ENCODE measurements at places on chromosomes 4 and X.

DNA sequence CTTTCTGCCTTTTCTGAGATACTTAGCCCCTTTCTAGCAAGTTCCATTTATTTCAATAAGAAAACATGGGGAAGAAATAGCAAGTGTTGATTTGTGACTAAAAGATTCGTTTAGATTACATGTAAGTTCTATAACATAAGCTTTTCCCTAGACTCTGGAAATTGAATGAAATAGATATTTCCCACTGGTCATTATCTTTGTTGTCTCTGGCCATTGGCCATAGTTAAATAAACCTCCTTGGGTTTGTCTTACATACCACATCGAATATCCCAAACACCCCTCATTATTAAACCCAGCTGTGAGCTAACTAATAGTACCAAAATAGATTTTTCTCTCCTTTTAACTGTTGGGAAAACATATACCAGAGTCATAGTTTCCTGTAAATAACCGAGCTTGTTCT is 534.8 kb downstream of the IQCM start:
- no peak for DNase-seq

DNA sequence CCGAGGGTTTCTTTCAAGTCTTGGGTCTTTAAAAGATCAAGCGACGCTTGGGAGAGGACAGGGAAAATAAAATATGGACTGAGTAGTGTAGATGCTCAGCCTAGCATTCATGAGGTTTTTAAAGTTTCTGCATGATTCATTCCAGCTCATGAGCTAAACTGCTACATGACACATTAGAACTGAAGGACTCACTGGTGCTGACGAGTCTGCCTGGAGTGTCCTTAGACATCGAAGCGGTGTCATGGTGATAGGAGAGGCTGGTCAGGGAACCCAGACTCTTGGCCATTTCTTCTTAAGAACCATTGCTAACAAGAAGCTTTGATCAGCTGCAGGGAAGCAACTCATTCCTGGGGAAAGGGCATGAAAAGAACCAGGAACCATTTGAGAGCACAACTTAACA is 158.6 kb downstream of the TRIML1 start:
- DNase-seq, result no peak

GRCh38 chr4:8030121-8030781 is 90.6 kb upstream of the AFAP1 start:
- DNase-seq, result no peak

DNA sequence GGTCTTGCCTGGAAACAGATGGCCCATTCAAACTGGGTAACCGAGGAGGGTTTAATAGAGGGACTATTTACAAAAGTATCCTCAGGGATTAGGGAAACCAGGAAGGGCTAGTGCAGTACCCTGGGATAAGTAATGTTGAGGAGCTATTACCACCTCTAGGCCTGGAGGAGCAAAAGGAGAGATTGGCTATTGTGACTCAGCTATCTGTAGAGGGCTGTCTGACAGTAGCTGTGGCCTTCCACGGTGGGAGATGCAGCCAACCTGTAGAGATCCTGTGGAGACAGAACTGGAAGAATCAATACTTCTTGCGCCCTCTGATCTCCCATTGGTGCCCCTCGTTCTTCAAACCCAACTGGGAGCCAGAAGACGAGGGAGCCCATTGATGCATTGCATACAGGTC is 34.1 kb upstream of the RPS6KA3 start:
- DNase-seq, result no peak

DNA sequence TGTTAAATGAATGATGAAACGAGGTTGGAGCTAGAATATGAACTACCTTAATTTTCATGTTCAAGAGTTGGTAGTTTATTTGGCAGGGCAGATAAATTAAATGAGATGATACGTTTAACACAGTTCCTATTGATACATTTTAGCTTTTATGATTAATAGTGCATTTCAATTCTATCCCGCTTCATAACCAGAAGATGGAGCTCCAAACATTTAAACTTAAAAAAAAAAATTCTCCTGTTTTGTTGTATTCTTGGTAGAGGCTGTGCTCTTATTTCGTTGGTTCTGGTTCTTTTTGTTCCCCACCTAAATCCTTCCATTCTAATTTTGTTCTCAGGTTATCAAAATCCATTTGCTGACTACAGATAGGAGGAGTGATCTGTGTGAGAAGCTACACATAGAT is 71.8 kb upstream of the PTPN13 start:
- DNase-seq, result no peak

DNA sequence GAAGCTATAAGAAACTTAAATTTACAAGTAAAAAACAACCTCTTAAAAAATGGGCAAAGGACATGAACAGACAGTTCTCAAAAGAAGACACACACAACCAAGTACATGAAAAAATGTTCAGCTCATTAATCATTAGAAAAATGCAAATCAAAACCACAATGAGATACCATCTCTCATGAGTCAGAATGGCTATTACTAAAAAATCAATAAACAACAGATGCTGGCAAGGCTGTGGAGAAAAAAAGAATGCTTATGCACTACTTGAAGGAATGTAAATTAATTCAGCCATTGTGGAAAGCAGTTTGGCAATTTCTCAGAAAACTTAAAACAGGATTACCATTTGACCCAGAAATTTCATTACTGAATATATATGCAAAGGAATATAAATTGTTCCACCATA is 666.3 kb upstream of the GRIA3 start:
- DNase-seq, result no peak

DNA sequence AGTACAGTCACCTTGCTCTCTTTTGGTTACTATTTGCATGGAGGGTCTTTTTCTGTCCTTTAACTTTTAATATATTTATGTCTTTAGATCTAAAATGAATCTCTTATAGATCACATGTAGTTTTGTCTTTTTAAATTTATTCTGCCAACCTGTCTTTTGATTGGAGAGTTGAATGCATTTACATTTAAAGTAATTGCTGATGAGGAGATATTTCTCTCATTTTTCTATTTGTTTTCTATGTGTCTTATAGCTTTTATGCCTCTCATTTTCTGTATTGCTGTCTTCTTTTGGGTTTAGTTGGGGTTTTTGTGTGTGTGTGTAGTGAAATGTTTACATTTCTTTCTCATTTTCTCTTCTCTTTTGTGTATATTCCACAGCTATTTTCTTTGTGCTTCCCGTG is 123.5 kb downstream of the TBC1D19 start:
- DNase-seq, result no peak

- DNase-seq, result peak; percentile 74
Observed at GRCh38 chr4:104491481-104492182, 3.1 kb downstream of the CXXC4 start.

DNA sequence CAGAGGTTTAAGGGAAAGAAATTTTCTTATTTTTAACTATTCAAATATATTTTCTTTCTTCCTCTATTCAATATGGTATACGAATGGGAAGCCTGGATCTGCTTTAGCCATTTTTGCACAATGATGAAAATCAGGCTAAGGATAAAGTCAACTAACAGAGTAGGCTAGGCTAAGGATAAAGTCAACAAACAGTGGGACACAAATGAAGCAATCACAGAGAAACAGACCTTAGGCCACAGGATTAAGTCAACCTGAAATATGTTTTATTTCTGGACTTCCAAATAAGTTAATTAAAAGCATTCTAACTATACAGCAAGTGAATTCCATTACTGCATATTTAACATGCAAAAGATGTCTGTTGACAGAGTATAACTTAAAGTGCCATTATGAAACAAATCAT is 17.0 kb downstream of the DYNLT3 start:
- DNase-seq, result no peak

GRCh38 chr4:119041396-119041795 is 94.2 kb upstream of the MYOZ2 start:
- no peak for DNase-seq

- DNase-seq, result peak; percentile 32
Observed at GRCh38 chrX:40098264-40099054, 701 bp upstream of the BCOR start.

DNA sequence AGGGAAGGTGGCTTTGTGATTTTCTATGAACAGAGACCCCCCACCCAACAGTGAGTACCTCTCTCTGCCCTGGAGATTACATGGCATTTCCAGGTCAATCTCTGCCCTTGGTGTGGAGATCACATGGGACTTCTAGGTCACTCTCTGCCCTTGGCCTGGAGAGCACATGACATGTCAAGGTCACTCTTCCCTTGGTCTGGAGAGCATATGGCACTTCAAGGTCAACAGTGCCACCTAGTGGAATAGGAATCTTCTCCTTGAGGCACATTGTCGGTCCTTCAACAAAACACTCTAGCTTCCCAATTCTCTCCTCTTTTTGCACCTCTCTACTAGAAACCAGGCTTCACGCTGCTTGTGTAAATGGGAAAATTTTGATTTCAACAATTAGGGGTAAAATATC is 66.2 kb upstream of the TACR3 start:
- no peak for DNase-seq

- DNase-seq, result no peak
Observed at GRCh38 chrX:95505721-95506120, 1178.9 kb upstream of the DIAPH2 start.

DNA sequence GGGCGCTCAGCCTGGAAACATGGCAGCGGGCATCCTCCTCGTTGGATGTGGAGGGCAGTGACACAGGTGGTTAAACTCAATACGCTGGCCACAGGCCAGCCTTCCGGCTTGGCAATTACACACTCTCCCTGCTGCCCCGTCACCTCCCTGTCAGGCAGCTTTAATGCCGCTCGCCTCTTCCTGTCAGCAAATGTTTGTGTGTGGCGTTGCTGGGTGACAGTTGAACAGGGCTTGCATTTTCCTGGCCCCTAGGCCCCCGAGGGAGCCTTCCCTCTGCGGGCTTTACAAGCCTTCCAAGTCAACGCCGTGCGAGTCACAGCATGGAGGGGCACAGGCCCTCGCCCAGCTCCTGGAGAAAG is 620.0 kb downstream of the BCOR start:
- DNase-seq, result no peak

DNA sequence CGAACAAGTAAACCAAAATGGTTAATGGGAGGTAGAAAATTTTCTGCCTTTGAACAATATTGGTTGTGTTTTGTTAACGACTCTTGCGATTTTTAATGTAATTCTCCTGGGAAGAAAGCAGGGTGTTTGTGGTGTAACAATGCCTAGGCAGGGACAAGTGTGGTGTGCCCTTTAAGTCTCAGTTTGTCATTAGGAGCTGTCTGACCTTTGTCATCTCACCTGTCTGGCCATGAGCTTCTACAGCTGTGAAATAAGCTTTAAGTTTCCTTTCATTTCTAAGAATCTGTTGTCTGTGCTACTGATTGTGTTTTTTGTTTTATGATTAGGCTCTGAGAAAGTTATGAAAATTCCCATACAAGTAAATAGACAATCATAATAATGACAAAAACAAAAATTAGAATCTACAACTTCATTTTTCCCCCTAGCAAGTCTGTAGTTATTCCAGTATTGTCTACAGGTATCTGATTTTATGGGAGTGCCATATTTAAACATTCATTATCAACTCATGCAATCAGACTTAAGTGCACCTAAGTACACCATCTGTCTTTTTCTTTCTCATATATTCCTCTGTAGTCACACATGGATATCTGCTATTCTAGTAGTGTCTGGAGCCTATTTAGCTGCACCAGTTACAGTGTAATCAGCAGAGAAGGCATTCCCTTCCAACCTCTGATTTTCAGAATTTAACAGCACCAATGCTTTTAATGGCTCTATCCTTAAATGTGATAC is 203.5 kb downstream of the PPARGC1A start:
- DNase-seq, result no peak

GRCh38 chrX:19724409-19724808 is 163.0 kb downstream of the SH3KBP1 start:
- no peak for DNase-seq

- DNase-seq, result no peak
Observed at GRCh38 chrX:152842772-152843338, 12.0 kb downstream of the NSDHL start.

- DNase-seq, result no peak
Observed at GRCh38 chr4:185801471-185801870, 10.5 kb downstream of the SORBS2 start.

- DNase-seq, result no peak
Observed at GRCh38 chr4:139819082-139819481, 153.5 kb downstream of the MGST2 start.

- DNase-seq, result no peak
Observed at GRCh38 chr4:105509291-105509690, 35.4 kb upstream of the PPA2 start.

GRCh38 chr4:53273726-53274125 is 92.1 kb downstream of the SCFD2 start:
- no peak for DNase-seq

DNA sequence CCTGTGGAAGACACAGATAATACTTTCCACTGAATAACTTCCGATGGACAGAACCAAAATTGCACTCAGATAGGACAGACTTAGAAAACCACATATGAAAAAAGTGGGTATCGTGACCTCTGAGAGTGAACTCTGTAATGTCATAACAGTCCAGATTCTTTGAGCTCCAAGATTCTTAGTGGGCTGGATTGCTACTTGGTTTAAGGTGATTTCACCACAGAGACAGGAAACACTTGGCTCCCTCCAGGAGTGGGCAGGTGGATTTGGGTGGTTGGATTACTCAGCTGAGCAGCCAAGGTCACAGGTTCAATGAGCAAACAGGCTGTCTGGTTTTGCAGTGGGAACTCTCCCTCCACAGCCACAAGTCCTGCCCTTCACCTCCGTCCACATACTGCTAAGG is 126.0 kb downstream of the AFAP1 start:
- DNase-seq, result no peak

- DNase-seq, result no peak
Observed at GRCh38 chrX:136528645-136529315, 3.2 kb upstream of the VGLL1 start.

DNA sequence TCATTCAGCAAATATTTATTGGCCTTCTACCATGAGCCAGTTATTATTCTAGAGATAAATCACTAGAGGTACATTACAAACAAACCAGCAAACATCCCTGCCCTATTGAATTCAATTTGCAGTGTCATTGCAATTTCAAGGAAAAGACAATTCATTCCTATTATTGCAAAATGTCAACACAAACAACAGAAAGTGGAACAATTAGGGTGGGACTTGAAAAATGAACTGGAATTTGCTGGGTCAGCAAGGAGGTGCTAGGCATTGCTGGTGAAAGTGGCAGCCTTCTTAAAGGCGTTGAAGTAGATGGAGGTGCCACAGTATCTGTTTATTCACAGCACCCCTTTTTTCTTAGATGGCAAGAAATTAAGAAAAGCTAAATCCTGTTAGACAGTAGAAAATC is 224.0 kb upstream of the BMP3 start:
- DNase-seq, result no peak

DNA sequence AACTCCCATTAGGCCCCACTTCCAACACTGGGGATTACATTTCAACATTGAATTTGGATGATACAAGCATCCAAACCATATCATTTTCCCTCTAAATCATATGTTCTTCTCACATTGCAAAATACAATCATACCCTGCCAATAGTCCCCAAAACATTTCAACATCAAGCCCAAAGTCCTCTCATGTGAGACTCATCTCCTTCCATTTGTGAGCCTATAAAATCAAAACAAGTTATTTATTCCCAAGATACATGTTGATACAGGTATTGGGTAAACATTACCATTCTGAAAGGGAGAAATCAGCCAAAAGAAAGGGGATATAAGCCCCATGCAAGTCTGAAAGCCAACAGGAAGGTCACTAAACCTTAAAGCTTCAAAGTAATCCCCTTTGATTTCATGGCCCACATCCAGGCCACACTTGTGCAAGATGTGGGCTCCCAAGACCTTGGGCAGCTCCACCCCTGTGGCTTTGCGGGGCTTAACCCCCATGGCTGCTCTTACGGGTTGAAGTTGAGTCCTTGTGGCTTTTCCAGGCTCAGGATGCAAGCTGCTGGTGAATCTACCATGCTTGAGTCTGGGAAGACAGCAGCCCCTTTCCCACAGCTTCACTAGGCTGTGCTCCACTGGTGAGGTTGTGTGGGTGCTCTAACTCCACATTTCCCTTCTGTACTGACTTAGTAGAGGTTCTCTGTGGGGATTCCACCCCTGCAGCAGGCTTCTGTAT is 40.6 kb upstream of the SERTM2 start:
- no peak for DNase-seq

All from amygdala (tissue), 56 donors.